HuH-7.5 (cell line): ENCODE measurements at places on chromosomes 13 and 19.

- no peak for DNase-seq
Observed at GRCh38 chr19:40803857-40804782, 5.1 kb downstream of the EGLN2 start.

- no peak for DNase-seq
Observed at GRCh38 chr13:38981096-38981495, 9.5 kb downstream of the STOML3 start.

- DNase-seq = no peak
Observed at GRCh38 chr13:105952233-105952972, 583.1 kb downstream of the EFNB2 start.

- DNase-seq = no peak
Observed at GRCh38 chr13:40676007-40676406, 9.6 kb upstream of the FOXO1 start.

DNA sequence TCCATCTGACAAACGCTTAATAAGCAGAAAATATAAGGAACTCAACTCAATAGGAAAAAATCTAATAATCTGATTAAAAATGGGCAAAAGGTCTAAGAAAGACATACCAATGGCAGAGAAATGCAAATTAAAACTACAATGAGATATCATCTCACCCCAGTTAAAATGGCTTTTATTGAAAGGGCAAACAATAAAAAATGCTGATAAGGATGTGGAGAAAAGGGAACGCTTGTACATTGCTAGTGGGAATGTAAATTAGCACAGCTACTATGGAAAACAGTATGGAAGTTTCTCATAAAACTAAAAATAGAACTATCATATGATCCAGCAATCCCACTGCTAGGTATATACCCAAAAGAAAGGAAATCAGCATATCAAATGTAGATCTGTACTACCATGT, 508.8 kb upstream of the GPC6 start:
- DNase-seq = no peak

GRCh38 chr19:2048104-2048958, 2.7 kb downstream of the MKNK2 start:
- DNase-seq = no peak

- DNase-seq = no peak
Observed at GRCh38 chr13:79722885-79723445, 242.0 kb downstream of the NDFIP2 start.

GRCh38 chr19:38387550-38388348, at the start of gene GGN:
GGN (minus strand) TSS chr19:38388034; CDS start chr19:38387261, 773 bp downstream.
- peak; percentile 98 for DNase-seq

DNA sequence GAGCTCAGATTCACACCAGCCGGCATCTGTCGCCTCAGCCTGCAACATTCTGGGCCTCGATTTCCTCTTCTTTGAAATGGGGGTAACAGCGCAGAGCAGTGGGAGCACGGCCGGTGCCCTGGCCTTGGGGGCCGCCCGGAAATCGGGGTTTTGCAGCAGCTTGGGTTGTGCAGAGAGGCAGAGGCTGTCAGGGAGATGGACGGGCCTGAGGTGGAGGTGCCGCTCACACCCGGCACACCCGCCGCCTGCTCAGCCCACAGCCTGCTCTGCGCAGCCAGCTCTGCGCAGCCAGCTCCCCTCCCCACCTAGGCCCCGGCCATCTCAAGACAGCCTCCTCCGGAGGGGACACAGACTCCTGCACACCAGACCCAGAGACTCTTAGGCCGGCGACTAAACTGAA, 10.6 kb downstream of the KLF2 start:
- DNase-seq = no peak

- DNase-seq = no peak
Observed at GRCh38 chr13:27933580-27934328, 14.0 kb downstream of the PDX1 start.

GRCh38 chr13:44837250-44837649, 152.0 kb downstream of the NUFIP1 start:
- DNase-seq = no peak

GRCh38 chr19:18300930-18301717, 19.7 kb upstream of the JUND start:
- DNase-seq = peak; percentile 88

DNA sequence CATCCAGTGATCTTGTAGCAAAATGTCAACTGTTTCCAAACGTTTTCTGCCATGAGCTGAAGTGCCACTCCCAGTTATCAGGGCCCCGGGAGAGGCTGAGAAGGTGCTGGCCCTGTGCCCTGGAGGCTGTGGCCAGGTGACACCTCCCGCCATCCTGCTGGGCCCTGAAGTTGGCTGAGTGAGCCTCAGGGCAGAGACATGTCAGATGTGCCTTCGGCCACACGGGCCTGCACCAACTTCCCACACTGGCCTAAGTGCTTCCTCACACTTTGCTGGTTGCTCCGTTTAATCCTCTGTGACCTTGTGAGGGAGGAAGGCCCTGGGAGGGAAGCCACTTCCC, 4.8 kb downstream of the ADPRHL1 start:
- no peak for DNase-seq

GRCh38 chr19:9861503-9861902, 26.4 kb downstream of the PIN1 start:
- DNase-seq = no peak

DNA sequence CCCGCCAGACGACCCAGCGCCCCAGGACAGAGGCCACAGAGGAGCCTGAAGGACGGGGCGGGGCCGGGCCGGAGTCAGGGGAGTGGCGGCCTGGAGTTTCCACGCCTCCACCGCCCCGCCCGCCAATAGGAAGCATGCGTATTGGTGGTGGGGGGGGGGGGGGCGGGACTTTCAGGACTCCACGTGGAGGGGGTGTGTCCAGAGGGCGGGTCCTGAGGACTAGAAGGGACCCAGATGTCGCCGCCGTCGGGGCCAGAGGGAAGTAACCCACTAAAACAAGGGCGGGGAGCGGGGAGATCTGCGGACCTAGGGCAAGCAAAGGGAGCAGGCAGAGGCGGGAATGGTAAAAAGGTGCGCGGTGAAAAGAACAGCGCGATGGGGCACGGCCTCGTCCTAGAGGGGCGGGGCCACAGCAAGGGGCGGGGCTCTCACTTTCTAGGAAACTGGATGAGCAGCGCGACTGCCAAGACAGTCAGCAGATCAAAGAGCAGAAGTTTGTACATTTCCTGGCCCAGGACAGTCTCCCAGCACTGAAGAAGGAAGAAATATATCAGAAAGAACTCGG, 2.8 kb upstream of the LENG1 start:
- no peak for DNase-seq

- no peak for DNase-seq
Observed at GRCh38 chr13:39655041-39655568, 357 bp upstream of the COG6 start.

DNA sequence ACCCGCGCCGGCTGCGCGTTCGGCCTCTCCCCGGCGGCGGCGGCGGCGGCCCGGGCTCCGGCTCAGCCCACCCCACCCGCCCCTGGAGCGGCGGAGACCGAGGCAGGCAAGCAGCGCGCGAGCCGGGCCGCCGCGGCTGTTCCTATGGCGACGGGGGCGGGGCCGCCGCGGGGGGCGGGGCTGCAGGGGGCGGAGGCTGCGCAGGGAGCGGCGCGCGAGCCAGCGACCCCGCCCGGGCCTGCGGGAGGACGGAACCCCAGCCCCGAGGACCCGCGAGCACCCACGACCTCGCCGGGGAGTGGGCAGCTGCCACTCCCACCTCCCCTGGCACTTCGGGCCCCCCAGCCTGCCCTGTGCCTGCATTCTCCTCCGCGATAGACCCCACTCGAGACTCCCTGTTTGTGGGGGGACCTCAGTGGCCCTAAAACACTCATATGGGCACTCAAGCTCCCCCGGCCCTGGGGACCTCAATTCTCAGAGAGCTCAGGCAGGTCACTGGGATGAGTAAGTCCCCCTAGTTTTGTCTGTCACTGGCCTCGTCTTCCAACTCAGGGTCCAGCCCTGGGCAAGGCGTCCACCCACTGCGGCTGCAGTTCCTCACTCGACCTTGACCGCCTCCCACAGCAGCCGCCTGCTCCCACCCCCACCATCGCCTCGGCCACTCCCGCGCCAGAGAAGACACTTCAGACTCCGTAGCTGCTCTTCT, at the start of gene CTXN1:
TSS of gene CTXN1 (minus strand) at position 115 of the 706 bp plus-strand sequence. CDS start 597 bp downstream, outside the sequence.
- DNase-seq = peak; percentile 90

- DNase-seq = no peak
Observed at GRCh38 chr13:48741377-48741776, 87.6 kb downstream of the CYSLTR2 start.

- no peak for DNase-seq
Observed at GRCh38 chr19:12784394-12784870, 6.9 kb upstream of the JUNB start.
